Endothelial cell of umbilical vein (primary cell): ENCODE measurements at places on chromosomes 12 and 14.

- peaks cover 43% of the 10 kb centered on the region for H3K4me1 ChIP-seq
- peaks cover 2% of the 10 kb centered on the region for H3K36me3 ChIP-seq
- DNase-seq, result peak; percentile 56
Observed at GRCh38 chr12:92134638-92135274, 10.9 kb downstream of the BTG1 start.

DNA sequence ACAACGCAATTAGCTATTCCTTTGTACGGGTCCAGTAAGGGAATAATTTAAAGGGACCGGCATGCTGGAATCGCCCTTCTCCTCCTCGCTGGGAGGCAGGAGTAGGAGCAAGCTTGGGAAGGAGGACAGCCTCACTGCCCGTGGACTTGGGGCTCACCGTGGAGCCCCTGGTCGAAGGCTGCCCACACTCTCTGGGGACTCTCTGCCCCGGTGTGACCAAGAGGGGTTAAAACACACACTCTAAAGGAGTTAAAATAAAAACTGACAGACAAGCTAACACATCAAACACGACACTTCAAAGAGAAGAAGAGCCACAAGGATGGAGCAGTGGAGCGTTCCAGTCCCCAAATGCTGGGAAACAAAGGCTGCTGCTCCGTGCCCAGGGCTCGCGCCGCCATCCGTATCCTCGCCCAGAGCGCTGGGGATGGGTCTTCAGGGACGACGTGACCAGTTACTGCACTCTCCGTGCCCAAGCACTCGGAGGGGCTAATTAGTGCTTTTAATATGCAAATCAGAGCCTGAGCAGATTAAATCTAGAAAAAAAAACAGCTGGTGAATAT, 123.3 kb downstream of the PAPOLA start:
- no peaks in the 10 kb centered on the region for H3K27me3 ChIP-seq
- H3K27ac ChIP-seq, result no peak overlapping the region
- H3K4me1 ChIP-seq, result no peaks in the 10 kb centered on the region
- no peak for DNase-seq
- no peaks in the 10 kb centered on the region for H3K36me3 ChIP-seq
- H3K4me3 ChIP-seq, result no peak overlapping the region

DNA sequence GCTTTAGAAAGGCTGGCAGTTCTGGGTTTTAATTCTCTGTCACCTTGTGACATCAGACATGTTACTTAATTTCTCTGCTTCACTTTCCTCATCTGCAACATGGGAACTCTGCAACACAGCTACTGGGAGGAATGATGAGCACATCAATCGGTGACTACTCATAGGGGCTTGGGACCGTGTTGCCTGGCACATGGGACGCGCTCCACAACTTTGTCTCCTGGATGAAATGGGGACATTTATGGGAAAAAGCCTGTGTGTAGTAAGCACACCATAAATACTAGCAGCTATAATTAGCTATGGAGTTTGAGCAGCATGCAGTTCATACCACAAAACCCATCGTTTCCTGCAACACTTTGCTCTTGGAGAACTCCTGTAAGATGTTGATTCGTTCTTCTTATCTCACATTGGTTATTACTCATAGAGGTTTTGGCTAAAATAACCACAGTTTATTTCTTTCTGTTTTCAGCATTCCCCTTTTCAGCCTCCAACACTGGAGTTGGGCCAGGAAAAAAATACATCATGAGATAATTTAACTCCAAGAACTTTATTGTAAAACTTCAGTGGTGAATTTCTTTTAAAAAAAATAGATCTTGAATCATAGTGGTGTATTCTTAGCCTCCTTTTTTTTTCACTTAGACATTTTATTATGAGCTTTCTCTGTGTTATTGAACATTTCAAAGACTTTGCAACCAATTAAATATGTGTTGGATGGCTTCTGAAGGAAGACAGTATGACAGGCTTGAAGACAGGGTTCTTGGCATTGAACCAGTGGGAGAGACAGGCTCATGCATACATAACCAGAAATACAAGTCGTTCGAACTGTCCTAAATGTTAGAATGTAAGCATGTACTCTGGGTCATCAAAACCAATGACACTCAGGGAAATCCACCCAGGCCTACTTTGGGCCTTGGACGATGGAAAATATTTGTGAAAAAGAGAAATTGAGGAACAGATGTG, 72.7 kb downstream of the RIN3 start:
- H3K36me3 ChIP-seq, result peaks cover 7% of the 10 kb centered on the region
- no peak overlapping the region for H3K4me3 ChIP-seq
- peak; percentile 78 for DNase-seq
- H3K27me3 ChIP-seq, result no peaks in the 10 kb centered on the region
- no peak overlapping the region for H3K27ac ChIP-seq

- H3K27ac ChIP-seq, result no peak overlapping the region
- H3K36me3 ChIP-seq, result no peaks in the 10 kb centered on the region
- no peaks in the 10 kb centered on the region for H3K4me1 ChIP-seq
- no peak overlapping the region for H3K4me3 ChIP-seq
Observed at GRCh38 chr12:41250748-41251147, 62.6 kb downstream of the PDZRN4 start.

GRCh38 chr12:92297405-92297804, 151.8 kb upstream of the BTG1 start:
- H3K27me3 ChIP-seq, result no peaks in the 10 kb centered on the region
- H3K4me1 ChIP-seq, result no peaks in the 10 kb centered on the region
- no peak overlapping the region for H3K27ac ChIP-seq
- no peak for DNase-seq

GRCh38 chr12:16583969-16584745, 21.8 kb downstream of the LMO3 start:
- no peaks in the 10 kb centered on the region for H3K27me3 ChIP-seq
- H3K4me3 ChIP-seq, result no peak overlapping the region
- H3K4me1 ChIP-seq, result no peaks in the 10 kb centered on the region
- no peak overlapping the region for H3K27ac ChIP-seq
- no peak for DNase-seq

- H3K27ac ChIP-seq, result no peak overlapping the region
- H3K27me3 ChIP-seq, result peaks cover 2% of the 10 kb centered on the region
- no peaks in the 10 kb centered on the region for H3K36me3 ChIP-seq
Observed at GRCh38 chr12:13371367-13371766, 174.8 kb downstream of the EMP1 start.

GRCh38 chr14:85236296-85236695, 293.6 kb upstream of the FLRT2 start:
- H3K27ac ChIP-seq, result no peak overlapping the region
- peaks cover 25% of the 10 kb centered on the region for H3K4me1 ChIP-seq

- no peak for DNase-seq
- no peaks in the 10 kb centered on the region for H3K4me1 ChIP-seq
- no peaks in the 10 kb centered on the region for H3K27me3 ChIP-seq
- no peak overlapping the region for H3K4me3 ChIP-seq
Observed at GRCh38 chr12:17579205-17580026, 510.6 kb downstream of the RERGL start.

DNA sequence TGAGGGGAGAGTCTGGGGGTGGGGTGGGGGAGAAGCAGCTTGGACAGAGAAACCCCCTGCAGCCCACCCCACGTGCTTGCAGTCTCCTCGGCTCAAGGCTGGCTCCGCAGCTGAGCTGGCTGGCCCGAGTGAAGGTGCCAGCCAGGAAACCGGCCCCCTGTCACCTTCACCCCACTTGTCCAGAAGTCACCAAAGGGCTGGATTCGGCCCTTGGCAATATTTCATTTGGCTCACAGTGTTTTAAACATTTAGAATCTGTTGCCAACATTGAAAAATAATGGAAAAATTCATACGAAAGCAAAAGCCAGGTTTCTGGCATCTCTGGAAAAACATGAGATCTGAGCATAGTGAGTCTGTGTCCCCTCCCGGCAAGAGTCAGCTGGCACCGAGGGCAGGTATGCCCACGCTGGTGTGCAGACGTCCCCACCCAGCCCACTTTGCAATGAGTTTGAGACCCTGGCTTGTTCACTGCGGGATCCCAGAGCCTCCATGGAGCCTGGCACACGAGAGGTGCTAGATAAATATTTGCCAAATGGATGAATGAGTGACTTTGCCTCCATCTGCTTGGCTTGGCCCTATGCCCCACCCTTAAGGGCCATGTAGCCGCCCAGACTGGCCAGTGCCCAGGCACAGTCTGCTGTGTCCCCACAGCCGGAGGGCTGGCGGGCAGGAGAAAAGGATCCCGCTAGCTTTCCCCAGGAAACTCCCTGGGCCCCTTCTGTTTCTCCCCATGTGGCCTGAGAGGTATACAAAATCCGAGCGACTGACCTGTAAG, 18.2 kb downstream of the MSI1 start:
- no peaks in the 10 kb centered on the region for H3K36me3 ChIP-seq
- H3K4me3 ChIP-seq, result no peak overlapping the region
- peaks cover 3% of the 10 kb centered on the region for H3K27me3 ChIP-seq
- DNase-seq, result no peak
- H3K4me1 ChIP-seq, result no peaks in the 10 kb centered on the region
- no peak overlapping the region for H3K27ac ChIP-seq

DNA sequence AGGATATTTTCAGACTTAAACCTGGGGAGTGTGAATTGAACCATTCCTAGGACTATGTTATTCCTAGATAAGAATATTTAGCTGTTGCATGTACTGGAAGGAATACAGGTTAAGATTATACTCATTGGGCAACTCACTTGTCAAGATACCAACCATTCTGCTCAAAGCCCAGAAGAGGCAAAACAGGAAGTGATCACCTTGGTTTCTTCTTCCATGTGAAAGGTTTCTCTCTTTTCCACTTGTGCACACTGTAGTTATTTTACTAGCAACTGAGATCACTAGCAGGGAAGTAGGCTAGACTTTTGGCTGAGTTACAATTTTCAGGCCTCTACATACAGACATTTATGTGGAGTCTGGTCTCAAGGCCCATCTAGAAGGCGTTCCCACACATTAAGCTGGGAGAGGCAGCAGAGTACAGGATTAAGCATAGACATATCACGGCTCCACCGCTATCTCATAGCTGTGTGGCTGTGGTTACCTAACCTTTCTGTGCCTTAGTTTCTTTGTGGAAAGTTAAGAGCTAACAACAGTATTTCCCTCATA, 83.9 kb upstream of the FERMT2 start:
- DNase-seq, result no peak
- H3K4me1 ChIP-seq, result no peaks in the 10 kb centered on the region
- no peaks in the 10 kb centered on the region for H3K27me3 ChIP-seq
- no peak overlapping the region for H3K4me3 ChIP-seq
- no peak overlapping the region for H3K27ac ChIP-seq

GRCh38 chr12:22525426-22525825, 18.9 kb downstream of the C2CD5 start:
- no peak overlapping the region for H3K4me3 ChIP-seq
- peaks cover 3% of the 10 kb centered on the region for H3K36me3 ChIP-seq
- H3K27ac ChIP-seq, result peak overlapping the region; percentile 61
- H3K4me1 ChIP-seq, result peaks cover 43% of the 10 kb centered on the region
- H3K27me3 ChIP-seq, result no peaks in the 10 kb centered on the region
- DNase-seq, result peak; percentile 24

DNA sequence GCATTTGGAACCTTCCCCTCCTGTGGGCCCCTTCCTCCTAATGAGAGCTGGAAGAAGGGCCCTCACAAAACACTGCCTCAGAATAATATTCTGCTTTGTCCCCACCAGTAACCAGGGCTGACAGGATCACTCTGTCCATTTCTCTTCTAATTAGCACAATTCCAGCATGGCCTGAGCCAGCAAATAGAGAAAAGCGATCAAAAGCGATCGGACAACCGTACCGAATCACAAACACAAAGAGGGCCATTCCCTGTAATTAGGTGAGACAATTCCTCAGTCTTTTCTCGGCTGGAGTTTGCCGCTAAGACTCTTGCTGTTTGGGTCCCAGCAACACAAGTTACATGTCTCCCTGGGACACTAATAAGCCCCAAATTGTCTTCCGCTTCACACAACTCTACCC, 35.6 kb upstream of the VSX2 start:
- no peak overlapping the region for H3K4me3 ChIP-seq
- no peaks in the 10 kb centered on the region for H3K4me1 ChIP-seq
- no peaks in the 10 kb centered on the region for H3K27me3 ChIP-seq

DNA sequence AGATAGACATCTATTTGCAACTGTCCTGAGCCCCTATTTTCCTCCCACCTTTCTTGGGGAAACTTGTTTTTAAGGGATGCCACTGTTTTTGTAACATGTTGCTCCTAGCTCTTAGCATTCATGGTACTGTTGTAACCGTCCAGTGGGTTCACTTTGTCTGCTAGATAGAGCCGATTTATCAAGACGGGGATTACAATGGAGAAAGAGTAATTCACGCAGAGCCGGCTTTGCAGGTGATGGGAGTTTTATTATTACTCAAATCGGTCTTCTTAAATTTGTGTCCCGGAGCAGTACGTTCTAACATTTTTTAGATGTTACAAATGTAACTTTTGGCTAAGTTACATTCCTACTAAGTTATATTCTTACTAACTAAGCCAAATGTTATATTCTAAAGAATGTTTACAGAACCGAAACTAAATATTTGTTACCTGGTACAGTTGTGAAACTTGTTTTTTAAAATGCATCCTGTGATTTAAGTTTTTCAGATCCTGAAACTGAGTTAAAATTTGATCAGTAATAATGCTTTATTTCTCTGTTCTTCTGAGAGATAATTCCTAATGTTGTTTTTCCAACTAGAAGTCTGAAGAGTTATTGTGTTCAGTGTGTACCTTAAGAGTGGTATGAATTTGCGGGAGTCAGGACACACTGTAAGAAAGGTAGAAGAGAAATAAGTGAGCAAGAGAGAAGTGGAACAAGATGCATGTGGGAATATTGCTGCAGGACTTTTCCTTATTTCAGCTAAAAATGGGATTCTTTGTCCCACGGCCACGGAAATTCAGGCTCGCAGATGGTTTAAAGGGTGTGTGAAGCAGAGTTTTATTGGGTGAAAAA, 20.6 kb upstream of the CLEC2D start:
- DNase-seq, result peak; percentile 67
- H3K27ac ChIP-seq, result peak overlapping the region; percentile 72
- no peaks in the 10 kb centered on the region for H3K36me3 ChIP-seq
- H3K4me1 ChIP-seq, result peaks cover 40% of the 10 kb centered on the region
- H3K4me3 ChIP-seq, result peak overlapping the region; percentile 91

GRCh38 chr12:75479963-75480461, 543 bp upstream of the GLIPR1 start:
- peak overlapping the region; percentile 80 for H3K27ac ChIP-seq
- H3K27me3 ChIP-seq, result no peaks in the 10 kb centered on the region
- peak; percentile 57 for DNase-seq
- no peaks in the 10 kb centered on the region for H3K36me3 ChIP-seq

- no peaks in the 10 kb centered on the region for H3K36me3 ChIP-seq
- H3K27me3 ChIP-seq, result no peaks in the 10 kb centered on the region
- H3K4me1 ChIP-seq, result no peaks in the 10 kb centered on the region
- no peak overlapping the region for H3K27ac ChIP-seq
Observed at GRCh38 chr14:64092940-64093339, 201.2 kb downstream of the ESR2 start.

- H3K4me3 ChIP-seq, result no peak overlapping the region
- no peaks in the 10 kb centered on the region for H3K27me3 ChIP-seq
- H3K27ac ChIP-seq, result no peak overlapping the region
- H3K36me3 ChIP-seq, result no peaks in the 10 kb centered on the region
Observed at GRCh38 chr14:46480817-46481216, 170.8 kb downstream of the RPL10L start.
